ENCODE measurements at places on chromosomes 13 and 19. TPM values are rescaled to one million over a fixed set of nuclear protein-coding genes. Genes with fewer than 3 reads are reported as not detected.

DNA sequence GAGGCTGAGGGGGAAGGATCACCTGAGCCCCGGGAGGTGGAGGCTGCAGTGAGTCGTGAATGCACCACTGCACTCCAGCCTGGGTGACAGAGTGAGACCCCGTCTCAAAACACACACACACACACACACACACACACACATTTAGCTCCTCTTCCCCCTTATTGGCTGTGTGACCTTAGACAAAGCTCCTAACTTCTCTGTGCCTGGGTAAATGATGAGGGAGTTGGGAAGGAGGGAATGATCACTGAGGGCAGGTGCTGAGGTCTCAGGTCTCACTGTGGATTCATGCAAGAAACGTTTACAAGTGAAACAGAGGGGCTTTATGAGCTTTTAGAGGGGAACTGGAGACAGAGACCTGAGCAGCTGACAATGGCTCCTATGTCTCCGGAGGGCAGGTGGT lies 16.9 kb upstream of the BCL3 start:
- no peak for DNase-seq

COX6B1 gene
- 725 TPM for total RNA-seq

DNA sequence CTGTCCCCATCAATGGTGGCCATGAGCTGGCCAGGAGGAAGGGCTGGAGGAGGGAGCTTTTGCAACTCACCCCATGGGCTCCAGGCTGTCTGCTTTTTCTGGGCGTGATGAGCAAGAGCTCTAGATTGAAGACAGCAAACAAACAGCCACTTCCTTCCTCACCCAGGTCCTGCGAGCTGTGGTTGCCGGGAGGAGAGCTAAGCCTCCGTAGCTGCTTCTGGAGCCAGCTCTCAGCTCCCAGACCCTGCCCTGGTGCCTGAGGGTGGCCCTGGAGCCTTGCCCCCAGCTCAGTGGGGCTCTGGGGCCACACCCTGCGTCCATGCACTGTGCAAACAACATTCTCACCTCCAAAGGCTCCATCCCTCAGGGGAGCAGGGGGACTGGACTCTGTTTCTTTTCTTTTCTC lies 6.2 kb downstream of the MYO1F start:
- DNase-seq = peak; percentile 35

DNA sequence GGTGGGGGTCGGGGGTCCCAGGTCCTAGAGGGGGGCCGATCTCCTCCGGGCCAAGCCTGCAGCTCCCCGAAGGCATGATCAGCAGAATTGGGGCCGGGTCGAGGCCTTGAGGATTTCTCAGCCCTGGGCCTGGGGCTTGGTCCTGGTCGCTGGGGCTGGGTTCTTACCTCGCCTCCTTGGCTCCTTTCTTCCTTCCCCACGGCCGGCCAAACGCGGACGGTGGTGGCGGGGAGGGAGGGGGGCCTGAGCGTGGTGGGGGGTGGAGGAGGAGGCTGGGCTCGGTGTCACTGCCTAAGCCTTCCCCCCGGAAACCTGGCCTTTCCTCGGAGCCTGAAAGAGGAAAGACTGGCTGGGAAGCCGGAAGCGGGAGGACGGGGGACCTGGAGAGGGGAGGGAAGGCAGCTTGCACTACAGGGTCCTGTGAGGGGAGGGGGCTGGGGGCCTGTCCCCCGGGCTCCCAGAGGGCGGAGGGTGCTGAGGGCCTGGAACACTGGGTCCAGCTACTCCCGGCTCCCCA lies at the start of gene ZNF579:
Gene ZNF579 (minus strand): TSS at position 221 of the 517 bp plus-strand sequence. CDS start 1,209 bp downstream, outside the sequence.
- DNase-seq = peak; percentile 85

DNA sequence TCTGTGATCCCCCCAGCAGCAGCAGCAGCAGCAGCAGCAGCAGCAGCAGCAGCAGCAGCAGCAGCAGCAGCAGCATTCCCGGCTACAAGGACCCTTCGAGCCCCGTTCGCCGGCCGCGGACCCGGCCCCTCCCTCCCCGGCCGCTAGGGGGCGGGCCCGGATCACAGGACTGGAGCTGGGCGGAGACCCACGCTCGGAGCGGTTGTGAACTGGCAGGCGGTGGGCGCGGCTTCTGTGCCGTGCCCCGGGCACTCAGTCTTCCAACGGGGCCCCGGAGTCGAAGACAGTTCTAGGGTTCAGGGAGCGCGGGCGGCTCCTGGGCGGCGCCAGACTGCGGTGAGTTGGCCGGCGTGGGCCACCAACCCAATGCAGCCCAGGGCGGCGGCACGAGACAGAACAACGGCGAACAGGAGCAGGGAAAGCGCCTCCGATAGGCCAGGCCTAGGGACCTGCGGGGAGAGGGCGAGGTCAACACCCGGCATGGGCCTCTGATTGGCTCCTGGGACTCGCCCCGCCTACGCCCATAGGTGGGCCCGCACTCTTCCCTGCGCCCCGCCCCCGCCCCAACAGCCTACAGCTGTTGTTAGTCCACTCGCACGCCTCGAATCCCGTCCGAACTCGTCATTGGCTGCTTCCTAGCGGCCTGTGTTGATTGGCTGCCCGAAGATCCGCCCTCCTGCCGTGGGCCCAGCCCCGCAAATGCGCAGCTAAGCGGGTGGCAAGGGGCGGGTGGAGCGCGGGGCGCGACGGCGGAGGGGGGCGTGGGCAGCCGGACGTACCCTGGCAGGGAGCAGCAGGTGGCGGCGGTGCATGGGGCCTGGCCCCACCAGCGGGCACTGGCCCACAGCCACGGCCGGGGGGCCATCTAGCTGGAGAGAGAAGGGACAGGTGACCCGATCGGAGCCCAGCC lies 1.4 kb upstream of the SIX5 start:
- peak; percentile 96 for DNase-seq

COL4A2 gene
- 35.3 TPM for total RNA-seq

GRCh38 chr13:64845110-64845509 lies 2385.0 kb downstream of the PCDH9 start:
- no peak for DNase-seq

NOVA2 gene
- total RNA-seq = 0.79 TPM

POP4 gene
- total RNA-seq = 61.8 TPM
